Fibroblast of skin of back (primary cell): ENCODE measurements at places on chromosomes 1 and 21.
A peak's percentile ranks its signal among the peaks of the same experiment; 100 is the strongest.

DNA sequence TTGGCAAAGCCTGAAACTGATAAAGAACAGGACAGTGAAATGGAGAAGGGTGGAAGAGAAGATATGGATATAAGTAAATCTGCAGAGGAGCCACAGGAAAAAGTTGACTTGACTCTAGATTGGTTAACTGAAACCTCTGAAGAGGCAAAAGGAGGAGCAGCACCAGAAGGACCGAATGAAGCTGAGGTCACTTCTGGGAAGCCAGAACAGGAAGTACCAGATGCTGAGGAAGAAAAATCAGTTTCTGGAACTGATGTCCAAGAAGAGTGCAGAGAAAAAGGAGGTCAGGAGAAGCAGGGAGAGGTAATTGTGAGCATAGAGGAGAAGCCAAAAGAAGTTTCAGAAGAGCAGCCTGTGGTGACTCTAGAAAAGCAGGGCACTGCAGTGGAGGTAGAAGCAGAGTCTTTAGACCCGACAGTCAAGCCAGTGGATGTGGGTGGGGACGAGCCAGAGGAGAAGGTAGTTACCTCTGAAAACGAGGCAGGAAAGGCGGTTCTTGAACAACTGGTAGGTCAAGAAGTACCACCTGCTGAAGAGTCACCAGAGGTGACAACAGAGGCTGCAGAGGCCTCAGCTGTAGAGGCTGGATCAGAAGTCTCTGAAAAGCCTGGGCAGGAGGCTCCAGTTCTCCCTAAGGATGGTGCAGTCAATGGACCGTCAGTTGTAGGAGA lies 16.3 kb downstream of the CCDC17 start:
- DNase-seq: no peak

- DNase-seq: no peak
These were observed 271.3 kb upstream of the PRMT6 start for GRCh38 chr1:106785176-106785575.

DNA sequence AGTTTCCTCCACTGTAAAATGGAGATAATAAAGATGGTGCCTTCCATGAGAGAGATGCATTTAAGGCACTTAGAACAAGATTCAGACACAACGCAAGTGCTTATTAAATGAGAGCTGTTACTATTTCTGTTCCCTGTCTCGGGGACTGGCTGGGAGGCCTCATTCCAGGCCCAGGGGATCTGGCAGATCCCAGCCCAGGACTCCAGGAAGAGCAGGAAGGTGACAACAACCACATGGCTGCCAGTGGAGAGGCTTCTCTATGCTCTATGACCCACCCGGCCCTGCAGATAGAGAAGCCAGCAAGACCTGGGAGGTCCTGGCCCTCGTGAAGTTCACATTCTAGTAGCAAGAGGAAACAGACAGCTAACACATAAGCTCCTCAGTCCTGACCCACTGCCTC lies 175.5 kb downstream of the ACTL8 start:
- DNase-seq: no peak

DNA sequence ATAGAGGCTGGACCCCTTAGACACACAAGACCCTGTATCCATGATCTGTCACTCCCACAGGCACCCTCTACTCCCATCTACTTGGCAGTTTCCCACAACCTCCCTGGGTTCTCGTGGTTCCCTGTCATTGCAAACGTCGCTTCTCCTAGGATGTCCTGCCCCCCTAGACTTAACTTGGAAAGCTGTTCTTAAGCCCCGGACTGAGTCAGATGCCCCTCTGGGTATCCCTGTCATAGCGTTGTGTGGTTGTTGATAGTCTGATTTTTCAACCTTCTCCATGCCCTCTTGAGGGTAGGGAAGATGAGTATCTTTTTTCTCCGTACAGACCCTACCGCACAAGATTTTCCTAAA lies 11.8 kb downstream of the RCC1 start:
- DNase-seq: peak; percentile 50

GRCh38 chr1:15328351-15329103 lies 81.2 kb upstream of the EFHD2 start:
- peak; percentile 65 for DNase-seq

- no peak for DNase-seq
These were observed 138.6 kb downstream of the SLC44A5 start for GRCh38 chr1:75472089-75472970.

- no peak for DNase-seq
These were observed 13.9 kb downstream of the ARID4B start for GRCh38 chr1:235313931-235314678.

DNA sequence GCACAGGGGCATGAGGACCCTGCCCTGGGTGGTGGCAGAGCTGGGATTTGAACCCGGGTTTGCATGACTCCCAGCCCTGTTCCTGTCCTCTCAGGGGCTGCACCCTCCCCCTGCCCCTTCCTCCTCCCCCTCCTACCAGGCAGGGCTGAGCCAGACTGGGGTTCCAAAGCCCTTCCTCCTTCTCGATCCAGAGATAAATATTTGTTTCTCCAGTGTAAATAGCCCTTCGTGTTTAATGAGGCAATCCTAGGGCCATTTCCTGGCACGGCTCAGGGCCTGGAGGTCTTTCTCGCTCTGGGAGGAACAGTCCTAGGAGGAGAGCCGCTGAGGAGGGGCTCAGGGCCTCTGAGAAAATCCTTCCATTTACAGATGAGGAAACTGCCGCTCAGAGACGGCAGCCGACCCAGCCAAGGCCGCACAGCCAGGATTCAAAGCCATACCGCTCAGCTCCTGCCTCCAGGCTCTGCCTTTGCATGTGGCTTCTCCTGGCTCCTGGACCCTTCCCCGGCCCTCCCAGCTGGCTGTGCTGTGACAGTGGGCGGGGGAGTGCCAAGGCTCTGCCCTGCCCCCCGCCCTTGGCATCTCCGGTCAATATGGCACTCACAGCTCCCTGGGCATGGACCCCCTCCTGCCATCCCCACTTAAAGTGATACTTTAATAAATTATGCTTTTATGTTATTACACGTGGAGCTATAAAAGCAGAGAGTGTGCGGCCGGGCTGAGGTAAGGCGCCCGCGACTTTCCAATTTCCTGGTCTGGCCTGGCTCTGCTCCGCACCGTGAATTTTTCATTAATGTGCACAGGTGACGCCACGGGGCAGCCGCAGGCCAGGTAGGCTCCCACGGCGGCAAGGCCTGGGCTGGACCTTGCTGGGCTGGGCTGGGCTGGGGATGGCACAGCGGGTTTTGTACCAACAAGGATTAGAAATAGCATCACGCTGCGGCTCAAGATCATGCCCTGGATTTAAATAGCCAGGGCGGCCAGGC lies 114.7 kb upstream of the WNT4 start:
- DNase-seq: no peak

- no peak for DNase-seq
These were observed 20.3 kb downstream of the KCNQ4 start for GRCh38 chr1:40803902-40804301.

GRCh38 chr1:56627019-56627635 lies 18.0 kb upstream of the PRKAA2 start:
- DNase-seq: peak; percentile 37

DNA sequence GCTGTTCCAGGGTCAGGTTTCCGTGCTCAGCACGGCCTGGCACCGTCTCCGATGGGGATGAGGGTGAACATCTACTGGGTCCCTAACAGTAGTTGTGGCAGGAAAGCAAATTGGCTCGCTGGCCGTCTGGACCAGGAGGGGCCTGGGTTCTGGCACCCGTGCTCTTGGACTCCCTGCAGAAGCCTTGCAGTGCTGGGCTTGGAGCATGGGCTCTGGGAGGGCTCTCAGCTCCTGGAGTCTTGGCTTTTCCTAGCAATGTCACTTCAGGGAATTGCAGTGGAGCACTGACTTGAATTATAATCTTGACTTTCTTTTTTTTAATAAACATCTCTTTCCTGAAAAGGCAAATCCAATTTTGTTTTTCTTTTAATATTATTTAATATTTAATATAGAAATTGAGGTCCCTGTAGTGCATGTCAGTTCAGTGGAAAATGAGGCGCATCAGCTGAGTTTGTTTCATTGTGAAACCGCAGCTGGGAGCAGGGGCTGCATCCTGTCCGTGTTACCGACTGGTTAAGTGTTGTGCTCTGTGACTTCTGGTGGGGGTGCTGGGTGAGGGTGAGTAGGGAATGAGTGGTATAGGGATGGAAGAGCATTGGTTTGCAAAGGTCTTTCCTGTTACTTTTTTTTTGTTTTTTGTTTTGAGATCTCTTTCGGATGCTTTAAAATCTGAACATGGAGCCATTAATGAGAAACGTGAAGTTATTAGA lies 64.1 kb downstream of the PEX14 start:
- DNase-seq: no peak

GRCh38 chr1:18396247-18396980 lies 84.3 kb upstream of the KLHDC7A start:
- no peak for DNase-seq

DNA sequence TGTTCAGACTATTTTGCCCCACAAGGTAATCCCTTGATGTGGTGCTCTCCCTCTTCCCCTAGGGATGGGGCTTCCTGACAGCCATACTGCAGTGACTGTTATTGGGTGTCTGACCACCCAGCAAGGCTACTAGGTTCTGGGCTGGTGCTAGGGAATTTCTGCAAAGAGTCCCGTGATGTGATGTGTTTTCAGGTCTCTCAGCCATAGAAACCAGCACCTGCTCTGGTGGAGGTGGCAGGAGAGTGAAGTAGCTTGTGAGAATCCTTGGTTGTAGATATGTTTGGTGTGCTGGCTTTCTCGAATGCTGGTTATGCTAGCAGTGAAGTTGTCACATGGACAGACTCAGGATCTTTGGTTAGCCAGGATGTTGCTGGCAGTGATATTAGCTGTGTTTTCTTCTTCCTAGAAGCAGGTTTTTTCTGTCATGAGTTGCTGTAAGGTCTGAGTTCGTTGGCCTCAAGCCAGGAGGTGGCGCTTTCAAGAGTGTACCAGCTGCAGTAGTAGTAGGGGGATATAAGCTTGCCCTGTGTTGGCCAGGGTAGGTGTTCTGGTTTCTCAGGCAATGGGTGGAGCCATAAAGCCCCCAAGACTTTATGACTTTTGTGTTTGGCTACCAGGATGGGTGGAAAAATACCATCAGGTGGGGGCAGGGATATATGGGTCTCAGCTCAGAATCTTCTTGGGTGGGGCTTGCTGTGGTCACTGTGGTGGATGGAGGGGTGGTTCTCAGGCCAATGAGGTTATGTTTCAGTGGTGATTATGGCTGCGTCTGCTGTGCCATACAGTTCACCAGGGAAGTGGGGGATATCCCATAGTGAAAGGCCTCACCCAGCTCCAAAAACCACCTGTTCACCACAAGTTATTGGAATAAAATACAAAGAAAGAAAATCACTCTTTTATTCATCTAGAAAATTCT lies 1112.3 kb downstream of the KCNT2 start:
- DNase-seq: no peak

DNA sequence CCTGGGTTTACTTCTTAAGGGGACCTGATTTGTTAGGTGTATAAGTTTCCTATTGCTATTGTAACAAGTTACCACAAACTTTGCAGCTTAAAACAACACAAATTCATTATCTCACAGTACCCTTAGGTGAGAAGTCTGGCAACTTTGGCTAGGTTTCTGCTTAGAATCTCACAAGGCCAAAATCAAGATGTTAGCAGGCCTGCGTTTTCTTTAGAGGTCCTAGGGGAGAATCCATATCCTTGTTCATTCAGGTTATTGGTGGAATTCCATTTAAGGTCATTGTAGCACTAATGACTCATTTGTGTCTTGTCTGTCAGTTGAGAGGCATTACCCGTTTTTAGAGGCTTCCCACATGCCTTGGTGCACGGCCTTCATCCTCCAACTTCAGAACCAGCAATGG lies 8.2 kb upstream of the SH2D1B start:
- DNase-seq: peak; percentile 29

DNA sequence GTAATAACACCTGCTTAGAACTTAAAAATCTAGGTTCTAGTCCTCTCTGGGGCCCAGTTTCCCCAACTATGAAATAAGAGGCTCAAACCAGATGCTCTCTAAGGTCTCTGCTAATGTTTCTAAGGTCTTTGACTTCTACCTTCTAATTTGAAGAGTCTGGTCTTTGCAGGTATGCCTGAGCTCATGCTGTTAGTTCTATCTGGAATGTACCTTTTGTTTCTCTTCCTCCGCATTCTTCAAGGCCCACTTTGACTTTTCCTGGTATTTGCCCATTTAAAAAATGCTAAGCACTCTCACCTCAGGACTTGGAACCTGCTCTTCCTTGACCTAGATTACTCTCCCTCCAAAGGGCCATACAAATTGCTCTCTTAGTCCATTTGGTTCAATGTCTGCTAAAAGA lies 13.5 kb downstream of the SLC35D1 start:
- no peak for DNase-seq

- no peak for DNase-seq
These were observed 12.4 kb upstream of the ZNF281 start for GRCh38 chr1:200422211-200422610.

DNA sequence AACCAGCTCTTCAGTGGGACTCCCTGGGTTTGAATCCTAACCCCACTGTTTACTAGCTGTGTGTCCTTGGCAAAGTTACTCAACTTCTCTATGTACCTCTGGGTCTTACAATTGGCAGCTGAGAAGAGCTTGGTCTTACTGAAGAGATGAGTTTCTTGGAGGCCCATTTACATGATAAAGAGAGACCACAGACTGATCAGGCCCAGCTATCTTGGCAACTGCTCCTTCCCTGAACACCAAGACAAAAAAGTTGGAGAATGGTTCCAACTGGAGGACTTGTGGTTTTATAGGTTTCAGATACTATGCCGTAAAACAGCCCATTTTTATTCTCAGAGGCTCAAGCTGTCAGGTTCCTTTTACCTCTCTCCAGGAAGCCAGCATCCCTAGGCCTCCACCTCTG lies 24.8 kb upstream of the CNIH3 start:
- DNase-seq: no peak

DNA sequence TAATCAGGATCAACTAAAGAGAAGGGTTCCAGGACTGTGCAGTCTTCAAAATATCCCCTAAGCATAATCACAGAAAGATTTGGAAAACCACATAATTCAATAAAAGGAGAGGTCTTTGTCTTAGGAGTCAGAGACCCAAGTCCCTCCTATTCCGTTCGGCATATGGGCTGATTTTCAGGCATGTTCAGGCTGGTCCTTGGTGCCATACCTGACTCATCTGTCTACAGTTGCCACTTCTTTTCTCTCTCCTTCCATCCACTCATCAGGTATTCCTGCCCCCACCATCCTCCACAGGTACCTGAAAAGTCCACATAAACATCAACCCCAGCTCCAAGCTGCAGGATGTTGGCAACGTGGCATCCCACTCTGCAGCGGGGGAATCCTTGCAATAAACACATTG lies 29.7 kb upstream of the RPL11 start:
- no peak for DNase-seq

- peak; percentile 24 for DNase-seq
These were observed 21.2 kb upstream of the EPRS1 start for GRCh38 chr1:220067269-220068204.

DNA sequence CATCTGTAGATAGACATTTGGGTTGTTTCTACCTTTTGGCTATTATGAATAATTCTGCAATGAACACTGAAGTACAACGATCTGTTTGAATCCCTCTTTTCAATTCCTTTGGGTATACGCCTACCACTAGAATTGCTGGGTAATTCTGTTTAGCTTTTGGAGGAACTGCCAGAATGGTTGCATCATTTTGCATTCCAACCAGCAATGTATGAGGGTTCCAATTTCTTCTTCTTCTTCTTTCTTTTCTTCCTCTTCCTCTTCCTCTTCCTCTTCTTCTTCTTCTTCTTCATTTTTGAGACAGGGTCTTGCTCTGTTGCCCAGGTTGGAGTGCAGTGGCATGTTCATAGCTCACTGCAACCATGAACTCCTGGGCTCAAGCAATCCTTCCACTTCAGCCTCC lies 13.8 kb upstream of the THEM5 start:
- DNase-seq: no peak
